A549 treated with dexamethasone at 1 μM for 4 hours (cell line): ENCODE measurements at places on chromosomes 7 and 10. TPM values are rescaled to one million over a fixed set of nuclear protein-coding genes. Genes with fewer than 3 reads are reported as not detected.

Gene BUD31
- 132 to 154 TPM (median 141 TPM) in 5 replicates for total RNA-seq

Gene NKX1-2
- total RNA-seq = 0.02 to 0.08 TPM (median 0.05 TPM) in 4 of 5 replicates, not detected in the other

Gene FGL2
- not detected in 5 replicates for total RNA-seq

Gene PRKAR2B
- total RNA-seq = 2.4 to 2.8 TPM (median 2.7 TPM) in 5 replicates

Gene CLEC5A
- not detected in 5 replicates for total RNA-seq

Gene MKX
- not detected in 5 replicates for total RNA-seq

Gene TRPV6
- total RNA-seq = not detected in 5 replicates
